HT1080 (cell line): ENCODE measurements at places on chromosomes 6 and 20. TPM values are rescaled to one million over a fixed set of nuclear protein-coding genes. Genes with fewer than 3 reads are reported as not detected.

Gene TBP
- 33.1 and 46.3 TPM in 2 replicates for total RNA-seq

Gene PGBD1
- total RNA-seq, result 6.1 and 6.2 TPM in 2 replicates

Gene ELOVL4
- 0.47 and 0.66 TPM in 2 replicates for total RNA-seq

Gene NOX3
- total RNA-seq, result not detected in 2 replicates

Gene OGFR
- total RNA-seq, result 86.7 and 95.5 TPM in 2 replicates

Gene FAM83C
- total RNA-seq, result not detected in 2 replicates

Gene RAET1L
- not detected in 2 replicates for total RNA-seq

Gene MMP24OS
- total RNA-seq, result 26.4 and 38.1 TPM in 2 replicates
